Fibroblast of skin of back (primary cell): ENCODE measurements at places on chromosomes 12 and 14.

DNA sequence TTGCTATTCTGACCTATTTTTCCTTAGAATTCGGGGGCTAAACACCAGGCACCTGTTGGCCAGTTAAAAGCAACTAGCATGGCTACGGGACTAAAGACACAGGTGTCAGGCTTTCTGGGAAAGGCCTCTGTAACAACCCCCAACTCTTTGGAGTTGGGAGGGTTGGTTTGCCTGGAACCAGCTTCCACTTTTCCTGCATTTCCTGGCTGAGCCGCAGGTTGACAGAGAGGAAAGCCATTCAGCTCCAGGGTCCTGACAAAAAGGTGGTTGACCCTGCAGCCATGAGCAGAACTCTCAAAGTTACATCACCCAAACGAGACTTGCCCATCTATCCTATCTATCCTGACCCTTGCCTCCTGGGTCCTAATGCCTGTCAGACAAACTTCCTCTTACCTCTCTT is 375.4 kb upstream of the SFSWAP start:
- no peak for DNase-seq

GRCh38 chr14:89493877-89494634 is 77.0 kb upstream of the FOXN3 start:
- no peak for DNase-seq

GRCh38 chr14:31070431-31070830 is 44.3 kb upstream of the STRN3 start:
- peak; percentile 90 for DNase-seq

GRCh38 chr12:41946106-41946505 is 198.6 kb downstream of the GXYLT1 start:
- DNase-seq, result no peak

DNA sequence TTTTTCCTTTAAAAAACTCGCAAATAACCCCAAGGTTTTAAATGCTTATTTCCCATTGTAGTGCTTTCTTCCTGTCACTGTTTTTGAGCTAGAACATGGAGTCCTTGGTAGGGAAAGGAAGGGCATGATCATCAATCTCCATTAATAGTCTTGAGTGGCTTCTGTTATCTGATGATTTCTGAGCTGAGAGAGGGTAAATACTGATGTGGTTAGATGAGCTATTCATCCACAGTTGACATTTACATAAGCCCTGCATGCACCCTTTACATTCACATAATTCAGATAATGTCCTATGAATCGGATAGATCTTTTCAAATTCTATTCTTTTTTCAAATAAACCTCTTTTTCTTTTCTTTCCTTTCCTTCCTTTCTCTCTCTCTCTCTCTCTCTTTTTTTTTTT is 81.4 kb downstream of the NTN4 start:
- no peak for DNase-seq
